ENCODE measurements at places on chromosomes 6 and 20.

GRCh38 chr6:102907181-102907580 lies 1513.7 kb downstream of the GRIK2 start:
- DNase-seq, result no peak

- no peak for DNase-seq
These were observed 3.5 kb upstream of the MYT1 start for GRCh38 chr20:64160526-64161355.

- no peak for DNase-seq
These were observed 232.1 kb downstream of the PLCB1 start for GRCh38 chr20:8363970-8364733.

GRCh38 chr6:30618270-30618797 lies 694 bp downstream of the MRPS18B start:
- no peak for DNase-seq

DNA sequence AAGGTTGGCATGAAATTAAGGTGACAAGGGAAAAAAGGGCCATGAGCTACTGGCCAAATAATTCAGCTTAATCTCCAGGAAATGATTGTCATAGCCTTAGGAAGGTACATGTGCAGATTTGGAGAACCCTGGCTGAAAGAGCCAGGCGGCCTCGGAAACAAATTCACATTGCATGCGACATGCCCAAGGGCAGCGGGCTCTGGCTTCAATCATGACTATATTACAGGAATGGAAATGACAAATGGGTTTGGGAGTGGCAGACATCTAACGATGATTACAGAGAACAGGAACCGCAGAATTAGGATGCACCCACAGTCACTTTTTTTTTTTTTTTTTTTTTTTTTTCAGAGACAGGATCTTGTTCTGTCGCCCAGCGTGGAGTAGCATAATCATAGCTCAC lies 112.4 kb upstream of the SALL4 start:
- DNase-seq, result no peak

All from CD4-positive, alpha-beta T cell treated with Interleukin-10 for 1 hour (primary cell).